Pulmonary artery endothelial cell (primary cell): ENCODE measurements at places on chromosomes 4 and X. TPM values are rescaled to one million over a fixed set of nuclear protein-coding genes. Genes with fewer than 3 reads are reported as not detected.

- DNase-seq = no peak
Observed at GRCh38 chr4:66501997-66502396, 831.7 kb upstream of the EPHA5 start.

DNA sequence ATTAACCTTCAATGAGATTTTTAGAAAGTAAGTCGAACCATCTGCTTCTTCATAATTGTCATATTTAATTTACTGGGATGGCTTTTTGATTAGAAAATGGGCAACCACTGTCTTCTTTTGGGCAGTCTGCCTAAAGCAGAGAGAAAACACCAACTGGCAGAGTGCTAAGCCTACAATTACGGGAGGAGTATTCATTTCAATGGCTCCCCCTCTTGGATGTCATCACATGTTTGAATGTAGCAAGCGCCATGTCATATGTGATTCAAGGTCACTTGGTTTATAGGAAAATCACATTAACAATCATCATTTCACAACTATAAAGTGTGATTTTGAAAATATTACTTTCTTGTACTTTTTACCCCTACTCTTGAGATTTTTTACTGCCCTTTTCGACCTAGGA lies 261.9 kb downstream of the FRMPD4 start:
- no peak for DNase-seq

- DNase-seq = no peak
Observed at GRCh38 chr4:110245577-110245976, 47.2 kb upstream of the ELOVL6 start.

Gene GAGE2A
- total RNA-seq = not detected in 2 replicates
